LoVo (cell line): ENCODE measurements at places on chromosomes 1 and 21.

DNA sequence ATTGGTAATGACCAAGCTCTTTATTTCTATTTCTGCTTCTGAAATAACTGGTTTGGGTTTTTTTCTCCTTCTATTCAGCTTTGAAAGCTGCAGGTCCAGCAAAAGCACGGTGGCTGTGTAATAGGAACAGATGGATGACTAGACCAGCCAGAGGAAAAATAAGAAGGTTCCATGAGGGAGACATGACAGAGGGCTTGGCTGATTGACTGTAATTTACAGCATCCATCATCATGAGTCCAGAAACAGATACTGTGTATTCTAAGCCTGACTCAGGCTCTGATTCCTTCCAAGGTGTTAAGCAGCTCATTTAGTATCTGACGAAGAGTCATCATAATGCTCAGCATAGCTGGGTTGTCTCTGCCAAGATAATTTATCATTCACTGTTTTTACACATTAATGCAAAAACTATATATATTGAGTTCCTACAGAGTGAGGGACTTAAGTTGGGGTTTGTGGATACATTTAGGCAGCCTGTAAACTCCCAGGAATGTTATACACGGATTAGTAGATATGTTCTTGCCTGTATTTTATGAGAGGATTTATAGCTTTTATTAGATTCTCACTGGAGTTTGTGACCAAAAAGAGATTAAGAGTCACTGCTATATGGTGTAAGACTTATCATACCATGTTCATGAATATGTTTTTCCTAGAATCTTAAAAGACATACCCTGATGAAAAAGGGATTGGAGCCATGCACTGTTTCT, 72.6 kb downstream of the SGIP1 start:
- DNase-seq, result no peak

DNA sequence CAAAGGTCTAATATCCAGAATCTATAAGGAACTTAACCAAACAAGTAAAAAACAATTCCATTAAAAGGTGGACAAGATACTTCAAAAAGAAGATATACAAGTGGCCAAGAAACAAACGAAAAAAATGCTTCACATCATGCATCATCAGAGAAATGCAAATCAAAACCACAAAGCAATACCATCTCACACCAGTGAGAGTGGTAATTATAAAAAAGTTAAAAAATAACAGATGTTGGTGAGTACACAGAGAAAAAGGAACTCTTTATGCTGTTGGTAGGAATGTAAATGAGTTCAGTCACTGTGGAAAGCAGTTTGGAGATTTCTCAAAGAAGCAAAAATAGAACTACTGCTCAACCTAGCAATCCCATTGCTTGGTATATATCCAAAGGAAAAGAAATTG, 218.6 kb downstream of the SLC44A5 start:
- no peak for DNase-seq

GRCh38 chr1:21574466-21575151, 65.4 kb downstream of the ALPL start:
- no peak for DNase-seq

GRCh38 chr1:3670823-3671265, 18.5 kb downstream of the TP73 start:
- no peak for DNase-seq

GRCh38 chr1:225228871-225229303, 199.0 kb downstream of the LBR start:
- peak; percentile 21 for DNase-seq

DNA sequence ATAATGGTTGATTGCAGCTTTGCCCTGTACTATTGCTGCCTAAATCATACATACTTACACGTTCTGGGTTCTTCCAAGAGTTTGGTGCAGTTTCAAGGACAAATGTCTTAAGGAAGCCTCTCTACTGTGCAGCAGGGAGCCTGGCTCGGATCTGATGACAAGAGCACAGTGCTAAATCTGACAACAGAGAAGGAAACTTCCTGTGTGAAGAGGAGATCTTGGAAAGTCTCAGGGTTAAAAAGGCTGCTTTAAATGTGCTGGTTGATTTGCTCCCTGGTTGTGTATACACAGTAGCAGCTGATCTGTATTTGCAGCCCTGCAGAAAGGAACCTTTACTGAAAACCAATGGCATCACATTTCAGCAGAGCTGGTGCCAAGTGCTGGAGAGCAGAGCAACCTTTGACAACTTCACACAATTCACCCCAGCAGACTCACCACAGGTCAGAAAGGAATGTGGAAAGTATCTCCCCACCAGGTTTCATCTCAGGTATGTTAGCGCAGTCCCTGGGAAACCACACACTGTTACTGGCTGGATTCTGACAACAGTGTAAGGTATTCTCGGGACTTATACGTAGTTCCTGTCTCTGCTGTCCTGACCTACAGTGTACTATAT, 355.0 kb upstream of the ESRRG start:
- DNase-seq, result no peak

GRCh38 chr1:116256286-116256649, 116.8 kb upstream of the ATP1A1 start:
- DNase-seq, result no peak

DNA sequence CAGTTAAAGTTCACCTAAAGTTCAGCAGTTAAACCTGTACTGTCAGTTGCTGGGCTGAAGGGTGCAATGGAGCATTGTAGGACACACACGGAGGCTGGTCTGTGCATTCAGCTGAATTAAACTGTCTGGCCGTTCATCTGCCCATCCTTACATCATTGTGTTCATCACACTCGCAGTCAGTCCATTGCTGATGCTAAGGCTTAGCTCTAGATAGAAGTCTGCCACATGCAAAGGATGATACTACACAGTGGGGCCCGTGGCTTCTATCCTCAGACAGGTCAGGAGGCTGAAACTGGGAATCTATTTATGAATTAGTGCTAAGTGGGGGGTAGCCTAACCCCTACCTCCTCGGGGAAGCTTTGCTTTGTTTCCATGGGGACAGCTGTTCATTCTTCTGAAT, 60.4 kb downstream of the CNIH3 start:
- DNase-seq, result no peak
